ENCODE measurements at places on chromosomes 16 and 17. TPM values are rescaled to one million over a fixed set of nuclear protein-coding genes. Genes with fewer than 3 reads are reported as not detected.

DNA sequence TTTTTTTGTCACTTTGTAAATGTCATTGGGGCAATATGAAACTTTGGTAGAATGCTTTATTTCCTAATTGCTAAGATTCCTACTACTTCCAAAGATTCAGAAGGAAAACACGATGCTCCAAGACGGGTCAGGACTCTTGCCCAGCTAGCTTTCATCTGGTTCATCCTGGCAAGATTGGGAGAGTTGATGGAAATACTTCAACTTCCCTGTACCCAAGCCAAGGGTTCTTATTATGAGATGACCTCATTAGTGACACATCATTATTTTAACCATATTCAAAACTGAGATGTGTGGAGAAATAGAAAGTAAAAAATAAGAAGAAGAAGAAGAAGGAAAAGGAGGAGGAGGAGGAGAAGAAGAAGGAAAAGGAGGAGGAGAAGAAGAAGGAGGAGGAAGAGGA is 25.6 kb downstream of the SOX9 start:
- no peak for DNase-seq

- DNase-seq, result no peak
Measured at GRCh38 chr16:24348545-24349290, 92.6 kb downstream of the CACNG3 start.

DNA sequence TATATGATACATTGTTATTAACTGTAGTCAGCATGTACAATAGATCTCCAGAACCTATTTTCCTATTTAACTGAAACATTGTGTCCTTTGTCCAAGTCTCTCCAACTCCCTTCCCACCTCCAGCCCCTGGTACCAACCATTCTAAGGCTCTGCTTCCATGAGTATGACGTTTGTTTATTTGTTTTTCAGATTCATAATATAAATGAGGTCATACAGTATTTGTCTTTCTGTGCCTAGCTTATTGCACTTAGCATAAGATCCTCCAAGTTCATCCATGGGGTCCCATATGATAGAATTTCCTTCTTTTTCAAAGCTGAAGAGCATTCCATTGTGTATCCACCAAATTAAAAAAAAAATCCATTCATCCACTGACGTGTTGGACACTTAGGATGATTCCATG is 39.4 kb downstream of the OTOA start:
- no peak for DNase-seq

DNA sequence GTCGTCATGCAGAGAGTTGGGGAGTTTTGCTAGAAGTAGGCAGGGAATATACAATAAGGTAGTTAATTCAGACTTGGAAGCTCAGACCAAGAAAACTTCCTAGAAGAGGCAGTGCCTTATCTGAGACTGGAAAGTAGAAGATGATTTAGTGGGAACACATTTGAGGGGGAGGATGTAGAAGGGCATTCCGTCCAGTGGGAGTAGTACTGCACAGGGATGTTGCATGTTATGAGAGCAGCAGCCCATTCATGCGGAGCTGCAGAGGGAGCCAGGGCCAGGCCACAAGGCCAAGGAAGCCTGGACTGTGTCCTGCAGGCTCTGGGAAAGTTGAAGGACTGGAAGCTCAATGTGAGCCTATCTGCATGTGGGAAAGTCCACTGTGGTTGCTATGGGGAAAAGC is 344.5 kb upstream of the EEF2KMT start:
- DNase-seq, result no peak

- DNase-seq, result no peak
Measured at GRCh38 chr16:30348113-30348512, 7.0 kb downstream of the CD2BP2 start.

DNA sequence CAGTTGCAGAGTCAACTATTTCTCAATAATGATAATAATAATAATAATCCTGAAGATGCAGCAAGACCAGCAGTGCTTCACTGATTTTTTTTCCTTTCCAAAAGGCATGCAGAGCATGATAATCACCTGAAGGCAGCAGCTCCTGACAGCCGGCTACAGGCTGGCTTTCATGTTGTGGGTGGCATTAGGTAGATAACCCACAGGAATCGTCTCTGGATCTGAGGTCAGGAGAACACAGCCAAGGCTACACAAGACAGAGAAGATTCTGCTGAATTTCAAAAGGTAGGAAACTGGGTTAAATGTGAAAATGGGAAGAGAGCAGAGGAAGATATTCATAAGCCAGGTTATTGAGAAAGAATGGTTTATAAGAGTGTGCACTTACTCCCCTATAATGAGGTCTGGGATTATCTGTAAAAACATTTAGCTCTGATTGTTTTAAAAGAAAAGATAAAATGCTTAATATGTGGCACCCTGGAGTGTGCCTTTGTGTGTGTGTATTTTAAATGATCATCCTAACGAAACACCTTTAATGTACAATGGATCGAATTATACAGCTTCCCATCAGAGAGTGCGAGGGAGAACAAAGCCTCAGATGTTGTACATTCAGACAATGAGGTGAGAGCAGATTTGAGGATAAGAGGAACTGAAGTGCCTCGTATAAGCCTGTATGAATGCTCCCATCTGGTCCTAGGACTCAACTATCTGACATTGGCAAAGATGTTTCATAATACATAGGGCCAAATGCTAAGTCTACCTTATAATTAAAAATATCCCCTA is 273.1 kb downstream of the PHKB start:
- no peak for DNase-seq

GRCh38 chr16:2171601-2172178 is 16.1 kb downstream of the TRAF7 start:
- DNase-seq, result no peak

GRCh38 chr16:84585886-84586285 is 32.0 kb downstream of the COTL1 start:
- no peak for DNase-seq

GRCh38 chr17:41801374-41802271 is 10.1 kb downstream of the P3H4 start:
- DNase-seq, result peak; percentile 78

DNA sequence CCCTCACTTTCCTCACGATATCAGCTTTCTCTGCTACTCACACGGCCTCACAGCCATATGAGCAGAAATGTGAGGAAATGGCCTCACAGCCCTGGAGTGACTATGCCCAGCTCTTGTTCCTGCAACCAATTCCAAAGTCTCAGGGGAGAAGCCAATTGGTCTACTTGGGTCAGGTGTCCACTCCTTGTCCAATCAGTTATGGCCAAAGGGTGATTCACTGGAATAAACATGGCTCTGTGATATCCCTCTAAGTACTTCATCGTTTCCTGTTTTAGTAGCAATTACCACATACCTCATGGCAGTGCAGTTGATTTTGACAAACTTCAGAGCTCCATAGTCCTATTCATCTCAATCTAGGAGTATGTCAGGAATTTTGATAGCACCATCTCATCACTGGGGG is 195.4 kb downstream of the KATNIP start:
- DNase-seq, result no peak

GRCh38 chr16:81431554-81432353 is 12.9 kb upstream of the CMIP start:
- no peak for DNase-seq

DNA sequence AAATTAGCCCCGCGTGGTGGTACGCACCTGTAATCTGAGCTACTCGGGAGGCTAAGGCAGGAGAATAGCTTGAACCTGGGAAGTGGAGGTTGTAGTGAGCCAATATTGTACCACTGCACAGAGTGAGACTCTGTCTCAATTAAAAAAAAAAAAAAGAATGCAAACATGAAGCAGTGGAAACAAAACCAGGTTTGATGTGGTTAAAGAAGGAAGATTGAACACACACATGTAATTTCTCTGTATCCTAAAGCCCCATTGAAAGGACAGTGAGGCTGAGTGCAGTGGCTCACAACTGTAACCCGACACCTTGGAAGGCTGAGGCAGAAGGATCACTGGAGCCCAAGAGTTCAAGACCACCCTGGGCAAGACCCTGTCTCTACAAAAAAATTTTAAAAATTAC is 26.5 kb upstream of the SBK1 start:
- no peak for DNase-seq

DNA sequence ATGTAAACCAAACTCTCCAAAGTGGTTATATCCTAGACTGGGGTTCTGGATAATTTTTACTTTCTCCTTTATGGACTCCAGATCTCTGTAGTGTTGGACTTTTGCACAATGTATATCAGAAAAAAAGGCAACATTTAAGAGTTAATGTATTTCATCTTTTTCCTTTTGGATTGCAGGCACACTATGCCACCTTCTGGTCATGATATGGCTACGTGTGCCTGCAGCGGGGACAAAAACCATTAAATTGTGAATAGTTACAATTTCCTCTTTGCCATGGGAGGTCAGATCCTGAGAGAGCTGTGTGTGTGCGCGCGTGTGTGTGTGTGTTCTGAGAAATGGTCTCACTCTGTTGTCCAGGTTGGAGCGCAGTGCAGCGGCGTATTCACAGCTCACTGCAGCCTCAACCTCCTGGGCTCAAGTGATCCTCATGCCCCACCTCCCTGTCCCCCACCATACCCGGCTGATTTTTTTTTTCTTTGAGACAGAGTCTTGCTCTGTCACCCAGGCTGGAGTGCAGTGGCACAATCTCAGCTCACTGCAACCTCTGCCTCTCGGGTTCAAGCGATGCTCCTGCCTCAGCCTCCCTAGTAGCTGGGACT is 4.3 kb upstream of the SGF29 start:
- no peak for DNase-seq

DNA sequence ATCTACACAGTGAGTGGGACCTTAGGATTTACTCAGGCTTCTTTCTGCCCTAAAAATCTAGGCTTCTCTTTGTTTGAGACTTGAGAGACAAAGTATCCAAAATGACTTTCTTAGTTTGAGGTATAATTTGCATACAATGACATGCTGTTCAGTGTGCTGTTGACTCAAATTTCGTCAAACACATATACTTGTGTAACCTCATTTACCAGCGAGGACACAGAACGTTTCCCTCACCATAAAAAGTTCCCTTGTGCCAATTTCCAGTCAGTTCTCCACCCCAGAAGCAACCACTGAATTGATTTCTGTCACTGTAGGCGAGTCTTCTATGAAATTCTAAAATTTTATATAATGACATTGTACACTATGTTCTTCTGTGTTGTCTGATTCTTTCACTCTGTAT is 68.0 kb upstream of the MAF start:
- DNase-seq, result no peak

DNA sequence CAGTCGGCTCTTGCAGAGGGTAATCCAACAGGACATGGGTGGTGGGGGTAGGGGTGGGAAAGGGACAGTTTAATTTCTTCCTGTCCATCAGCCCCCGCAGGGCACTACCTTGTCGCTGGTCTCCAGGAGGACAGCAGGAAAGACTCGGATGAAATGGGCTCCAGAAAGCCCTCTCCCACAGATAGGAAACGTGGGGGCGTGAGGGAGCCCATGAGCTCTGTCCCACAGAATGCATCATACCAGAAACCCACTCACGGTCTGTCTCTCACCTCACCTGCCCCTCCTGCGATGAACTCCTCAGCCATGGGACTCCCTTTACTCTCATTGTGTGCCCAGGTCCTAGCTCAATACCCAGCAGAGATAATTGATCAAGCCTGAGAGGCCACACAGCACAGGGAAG is 240.1 kb downstream of the GSG1L start:
- no peak for DNase-seq

DNA sequence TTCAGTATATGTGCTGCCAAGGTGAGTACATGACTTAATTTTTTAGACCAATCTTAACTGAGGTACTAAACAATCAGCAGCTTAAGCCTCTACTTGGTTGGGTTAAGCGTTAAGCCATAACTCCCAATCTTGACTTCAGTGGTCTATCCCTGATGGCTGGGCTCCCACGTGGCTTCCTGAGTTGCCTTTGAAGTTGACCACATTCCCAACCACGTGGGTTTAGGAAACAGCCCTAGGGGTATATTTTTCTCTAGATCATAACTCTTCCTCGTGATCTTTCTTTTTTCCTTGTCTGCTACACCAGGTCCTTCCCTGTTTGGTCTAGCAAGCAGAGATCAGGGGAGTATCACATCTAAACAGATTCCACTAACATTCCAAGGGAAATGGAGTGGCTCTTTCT is 20.1 kb upstream of the PIRT start:
- DNase-seq, result no peak

GRCh38 chr17:73757420-73757819 is 113.2 kb upstream of the SDK2 start:
- no peak for DNase-seq

- DNase-seq, result no peak
Measured at GRCh38 chr16:9170470-9170869, 79.0 kb downstream of the HAPSTR1 start.

- DNase-seq, result no peak
Measured at GRCh38 chr17:75878174-75878998, at the start of gene TRIM47. TRIM47 (minus strand) TSS chr17:75878581; CDS start chr17:75878548, 33 bp downstream.

- peak; percentile 4 for DNase-seq
Measured at GRCh38 chr17:83064732-83065659, 14.4 kb upstream of the METRNL start.

DNA sequence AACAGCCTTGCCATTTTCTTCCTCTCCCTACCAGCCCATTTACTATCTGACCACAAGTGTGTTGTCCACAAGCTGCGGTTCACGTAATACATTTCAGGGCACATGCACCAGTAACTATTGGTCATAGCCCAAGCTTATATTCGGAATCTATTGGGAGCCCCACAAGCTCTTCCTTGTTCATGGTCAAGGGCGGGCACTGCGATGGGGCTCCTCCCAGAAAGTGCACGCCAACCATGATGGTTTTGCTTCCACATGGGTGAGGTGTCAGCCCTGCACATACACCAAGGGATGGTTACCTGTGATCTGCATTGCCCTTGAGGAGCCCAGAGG is 12.1 kb downstream of the THRA start:
- no peak for DNase-seq

- no peak for DNase-seq
Measured at GRCh38 chr16:46569231-46569735, 51.9 kb downstream of the SHCBP1 start.

DNA sequence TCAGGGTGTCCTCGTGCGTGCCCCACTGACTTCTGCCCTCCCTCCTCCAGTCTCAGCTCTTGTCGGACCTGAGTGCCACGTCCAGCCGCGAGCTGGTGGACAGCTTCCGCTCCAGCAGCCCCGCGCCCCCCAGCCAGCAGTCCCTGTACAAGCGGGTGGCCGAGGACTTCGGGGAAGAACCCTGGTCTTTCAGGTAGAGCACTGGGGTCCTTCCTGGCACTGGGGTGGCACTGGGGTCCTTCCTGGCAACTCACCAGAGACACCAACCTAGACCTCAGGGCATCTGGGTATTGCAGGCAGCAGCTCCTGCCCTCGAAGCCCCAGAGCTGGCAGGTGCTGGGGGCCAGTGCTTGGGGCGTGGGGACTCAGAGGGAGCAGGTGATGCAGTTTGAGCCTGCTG is 25.0 kb downstream of the SGSH start:
- no peak for DNase-seq

GRCh38 chr16:7997966-7998365 is 592.3 kb downstream of the TMEM114 start:
- no peak for DNase-seq

DHRS7C gene
- not detected for total RNA-seq

P2RX1 gene
- 0.21 TPM for total RNA-seq

NPIPA8 gene
- total RNA-seq, result not detected

LAT gene
- total RNA-seq, result 241 TPM

SPNS3 gene
- total RNA-seq, result 4.1 TPM

ZNF286A gene
- 33.9 TPM for total RNA-seq

TGFB1I1 gene
- 0.30 TPM for total RNA-seq

TBX21 gene
- 111 TPM for total RNA-seq

SKAP1 gene
- 33.9 TPM for total RNA-seq

KLHL10 gene
- not detected for total RNA-seq

STAC2 gene
- total RNA-seq, result not detected
